Activated naive CD8-positive, alpha-beta T cell treated with anti-CD3 and anti-CD28 coated beads, Interleukin-2, amount 50 U/mL, for 24 hours (primary cell): ENCODE measurements at places on chromosomes 1 and 21.

DNA sequence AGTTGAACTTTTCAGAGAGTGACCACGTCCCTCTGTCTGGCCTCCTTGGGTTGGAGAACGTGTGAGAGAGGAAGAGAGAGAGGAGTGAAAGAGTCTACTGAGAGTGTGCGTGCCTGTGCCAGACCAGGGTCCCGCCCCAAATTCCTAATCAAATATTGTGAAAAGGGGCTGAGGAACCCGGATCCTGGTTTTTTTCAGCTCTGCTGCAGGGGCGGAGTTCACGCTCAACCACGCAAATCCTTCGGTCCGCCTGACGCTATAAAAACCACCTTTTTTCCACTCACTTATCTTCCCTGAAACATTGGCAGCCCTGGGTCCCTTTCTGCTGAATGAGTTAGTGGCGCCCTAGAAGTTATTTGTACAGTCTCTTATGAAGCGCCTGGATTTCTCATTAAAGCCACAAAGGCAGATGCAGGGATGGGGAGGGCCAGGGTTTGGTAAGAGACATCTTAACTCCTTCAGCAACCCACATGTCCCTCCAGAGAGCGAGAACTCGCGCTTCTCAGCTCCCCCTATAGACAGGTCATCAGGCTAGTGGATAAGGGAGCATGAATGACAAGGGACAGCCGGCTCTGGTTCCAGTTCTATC is at the start of gene FMOD:
FMOD (minus strand) TSS at position 86 of the 589 bp plus-strand sequence. CDS start 2,852 bp downstream, outside the sequence.
- no peak for DNase-seq

DNA sequence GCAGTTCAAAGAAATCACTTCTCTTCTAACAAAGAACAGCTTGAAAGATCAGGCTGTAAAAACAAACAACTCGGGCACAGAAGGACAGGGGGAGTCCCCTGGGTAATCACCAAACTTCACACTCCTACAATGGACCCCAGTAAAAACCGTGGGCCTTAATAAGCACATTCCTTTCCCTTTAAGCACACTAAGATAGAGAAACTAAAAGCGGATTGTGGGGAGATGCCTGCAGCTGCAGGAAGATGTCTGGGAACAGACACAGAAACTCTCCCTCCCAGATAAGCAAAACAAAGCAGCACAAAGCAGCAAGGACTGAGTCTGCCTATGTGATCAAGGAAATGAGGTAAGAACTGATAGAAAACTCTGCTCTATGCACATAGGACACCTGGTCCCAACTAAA is 37.6 kb upstream of the CTBS start:
- DNase-seq, result no peak

DNA sequence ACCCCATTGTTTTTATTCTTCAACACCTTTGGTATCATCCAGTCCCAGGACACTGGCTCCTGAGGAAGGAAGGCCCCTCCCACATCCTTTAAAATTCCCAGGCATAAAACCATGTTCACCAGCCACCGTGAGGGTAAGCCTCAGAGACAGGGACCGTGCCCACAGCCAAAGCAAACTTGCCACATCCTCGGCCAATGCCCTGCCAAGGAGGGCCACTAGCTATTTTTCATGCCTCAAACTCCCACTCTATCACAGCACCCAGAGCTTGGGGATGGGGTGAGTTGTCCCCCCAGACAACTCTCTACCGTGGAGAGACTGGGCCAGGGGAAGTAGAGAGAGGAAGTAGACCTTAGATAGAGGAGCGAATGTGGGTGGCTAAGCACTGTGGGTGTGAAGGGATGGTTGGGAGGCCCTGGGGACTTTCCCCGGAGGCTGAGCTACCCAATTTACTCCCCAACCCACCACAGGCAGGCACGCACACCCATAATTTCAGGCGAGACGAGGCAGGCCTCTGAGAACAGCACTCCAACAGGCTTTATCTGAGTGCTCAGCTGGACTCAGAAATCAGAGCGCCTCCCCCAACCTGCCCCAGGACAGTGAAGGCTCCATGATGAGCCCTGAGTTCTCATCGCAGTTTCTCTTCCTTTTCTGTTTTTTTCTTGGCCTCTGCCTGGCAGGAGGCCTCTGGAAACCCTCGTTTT is 15.9 kb upstream of the BTG2 start:
- DNase-seq, result peak; percentile 87

DNA sequence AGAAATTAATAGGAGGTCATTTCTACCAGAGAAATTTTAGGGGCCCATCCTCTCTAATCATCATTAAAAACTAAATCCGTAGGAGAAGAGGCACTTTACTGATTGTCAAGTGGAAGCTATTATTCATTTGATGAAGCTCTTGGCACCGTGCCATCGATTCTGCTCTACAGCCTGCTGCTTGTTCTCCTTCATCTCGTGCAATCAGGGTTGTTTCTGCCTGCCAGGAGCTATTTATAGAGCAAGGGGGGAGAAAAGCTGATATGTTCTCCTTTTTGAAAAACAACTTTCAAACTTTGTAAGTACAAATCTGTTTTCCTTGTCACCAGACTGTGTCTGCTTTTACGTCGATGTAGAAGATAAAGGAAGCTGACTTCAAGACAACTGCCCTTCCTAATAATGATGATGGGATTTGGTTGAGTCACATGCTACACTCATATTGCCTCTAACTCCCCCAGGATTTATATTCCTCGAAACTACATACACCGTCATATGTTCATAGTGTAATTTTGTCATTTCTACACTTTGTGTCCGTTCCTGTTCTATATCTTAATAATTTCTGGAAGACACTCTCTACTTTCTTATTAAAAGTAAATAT is 169.6 kb upstream of the LHX8 start:
- DNase-seq, result no peak

DNA sequence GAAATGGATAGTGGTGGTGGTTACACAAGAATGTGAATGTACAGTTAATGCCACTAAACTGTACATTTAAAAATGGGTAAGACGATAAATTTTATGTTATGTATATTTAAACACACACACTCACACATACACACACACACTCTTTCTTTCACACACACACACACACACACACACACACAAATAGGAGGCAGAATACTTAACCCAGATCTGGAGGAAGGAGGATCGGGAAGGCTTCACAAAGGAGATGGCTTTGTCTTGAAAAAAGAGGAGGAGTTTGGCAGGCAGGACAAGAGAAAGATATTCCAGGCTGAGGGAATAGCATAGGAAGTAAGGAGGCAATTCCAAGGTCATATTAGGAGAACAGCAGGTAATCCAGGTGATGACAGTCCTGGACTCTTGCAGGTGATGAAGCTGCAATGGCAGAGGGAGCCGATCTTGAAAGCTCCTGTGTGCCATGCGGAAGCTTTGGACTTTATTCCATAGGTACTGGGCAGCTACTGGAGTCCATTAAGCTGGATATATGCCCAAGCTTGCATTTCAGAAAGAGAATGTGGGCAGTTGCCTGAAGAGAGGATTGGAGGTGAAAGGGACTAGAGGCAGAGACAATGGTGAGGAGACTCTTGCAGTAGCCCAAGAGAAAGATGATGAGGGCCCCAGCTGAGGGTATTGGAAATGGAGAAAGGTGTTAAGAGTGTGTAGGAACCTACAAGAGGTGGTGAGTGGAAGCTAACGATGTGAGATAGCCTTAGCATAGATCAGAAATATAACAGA is 15.4 kb upstream of the LYST start:
- DNase-seq, result no peak

GRCh38 chr1:39639305-39640130 is at the start of gene HEYL:
TSS of gene HEYL (minus strand) at chr1:39639643. CDS start at chr1:39639625, 18 bp downstream.
- DNase-seq, result peak; percentile 82

GRCh38 chr1:58251430-58252073 is 295.0 kb downstream of the OMA1 start:
- no peak for DNase-seq

DNA sequence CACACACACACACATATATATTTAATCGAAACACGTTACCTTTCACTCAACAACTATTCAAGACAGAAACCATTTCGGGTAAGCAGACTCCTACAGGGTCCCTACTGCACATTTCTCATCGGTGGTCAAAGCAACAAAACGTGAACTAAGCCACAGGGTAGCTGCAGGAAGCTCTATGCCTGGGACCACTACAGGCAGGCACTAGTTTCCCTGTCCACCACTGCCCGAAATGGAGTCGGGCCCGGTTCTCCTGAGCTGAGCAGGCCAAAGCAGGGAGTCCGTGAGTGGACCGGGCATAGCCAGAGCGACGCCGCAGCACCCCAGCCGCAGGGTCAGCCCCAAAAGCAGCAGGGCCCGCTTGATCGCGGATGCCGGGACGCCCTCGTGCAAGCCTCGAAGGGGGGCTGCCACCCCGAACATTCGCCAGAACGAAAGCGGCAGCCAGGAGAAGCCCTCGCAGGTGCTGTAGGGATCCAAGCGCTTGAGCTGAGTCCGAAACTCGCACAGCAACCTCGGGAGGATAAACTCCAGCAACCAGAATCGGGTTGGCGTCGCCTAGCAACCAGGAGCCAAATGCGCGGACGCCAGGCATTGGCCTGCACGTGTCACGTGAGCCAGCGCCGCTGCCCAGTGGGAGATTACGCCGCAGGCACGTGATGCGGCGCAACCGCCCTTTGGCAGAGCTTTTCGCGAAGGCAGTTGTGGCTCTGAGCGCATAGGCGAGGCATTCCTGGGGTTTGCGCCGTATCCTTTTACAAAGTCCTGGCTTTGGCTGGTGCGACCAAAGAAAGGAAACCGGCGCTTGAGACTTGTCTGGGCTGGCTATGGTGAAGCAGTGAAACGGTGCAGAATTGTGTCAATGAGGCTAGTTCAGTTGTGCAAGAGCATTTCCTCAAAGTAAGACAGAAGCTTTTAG is 13.9 kb upstream of the DDI2 start:
- DNase-seq, result peak; percentile 91

GRCh38 chr21:39852021-39852721 is 15.1 kb upstream of the PCP4 start:
- DNase-seq, result no peak

GRCh38 chr1:86854352-86854751 is 59.6 kb downstream of the SELENOF start:
- DNase-seq, result no peak

GRCh38 chr21:31334648-31335121 is 9.4 kb downstream of the TIAM1 start:
- no peak for DNase-seq

- no peak for DNase-seq
Measured at GRCh38 chr1:65292861-65293593, 16.3 kb upstream of the DNAJC6 start.

DNA sequence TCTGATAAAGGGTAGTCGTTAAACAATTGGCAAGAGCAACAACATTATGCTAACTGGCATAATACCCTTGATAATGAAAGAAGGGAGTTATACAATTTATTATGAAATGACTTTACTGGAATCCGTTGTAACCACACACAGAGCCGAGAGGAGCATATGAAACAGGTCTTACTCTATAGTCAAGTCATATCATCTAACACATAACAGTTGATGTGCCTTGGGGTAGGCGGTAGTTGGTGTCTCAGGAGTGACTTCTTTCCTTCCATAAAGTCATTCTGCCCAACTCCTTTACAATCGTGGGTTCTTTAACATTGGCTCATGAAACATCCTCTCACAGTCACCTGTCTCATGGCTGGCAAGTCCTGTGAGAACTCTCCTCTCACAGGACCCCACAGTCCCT is 225.2 kb downstream of the LTN1 start:
- no peak for DNase-seq

DNA sequence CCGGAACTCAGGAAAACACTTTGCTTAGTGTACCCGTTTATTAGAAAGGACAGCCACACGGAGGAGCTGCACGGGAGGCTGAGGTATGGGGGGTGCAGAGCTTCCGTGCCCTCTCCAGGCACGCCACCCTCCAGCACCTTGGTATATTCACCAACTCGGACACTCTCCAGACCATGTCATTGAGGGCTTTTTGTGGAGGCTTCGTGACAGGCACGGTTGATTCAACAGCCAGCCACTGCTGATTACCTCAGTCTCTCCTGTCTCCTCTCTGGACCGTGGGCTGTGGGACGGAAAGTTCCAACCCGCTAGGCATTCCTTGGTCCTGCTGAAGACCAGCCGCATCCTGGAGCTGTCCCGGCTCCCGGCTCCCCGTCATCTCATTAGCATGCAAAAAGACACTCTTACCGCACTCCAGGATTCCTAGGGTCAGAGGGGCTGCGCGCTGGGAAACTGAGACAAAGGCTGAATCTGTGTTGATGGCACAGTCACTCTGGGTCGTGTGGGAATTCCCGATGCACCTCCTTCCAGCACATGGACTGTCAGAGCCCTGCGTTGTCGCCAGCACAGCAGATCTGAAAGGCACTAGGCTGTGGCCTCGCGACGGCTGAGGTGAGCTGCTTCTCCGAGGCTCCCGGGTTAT is 65.6 kb downstream of the PRKCZ start:
- no peak for DNase-seq

DNA sequence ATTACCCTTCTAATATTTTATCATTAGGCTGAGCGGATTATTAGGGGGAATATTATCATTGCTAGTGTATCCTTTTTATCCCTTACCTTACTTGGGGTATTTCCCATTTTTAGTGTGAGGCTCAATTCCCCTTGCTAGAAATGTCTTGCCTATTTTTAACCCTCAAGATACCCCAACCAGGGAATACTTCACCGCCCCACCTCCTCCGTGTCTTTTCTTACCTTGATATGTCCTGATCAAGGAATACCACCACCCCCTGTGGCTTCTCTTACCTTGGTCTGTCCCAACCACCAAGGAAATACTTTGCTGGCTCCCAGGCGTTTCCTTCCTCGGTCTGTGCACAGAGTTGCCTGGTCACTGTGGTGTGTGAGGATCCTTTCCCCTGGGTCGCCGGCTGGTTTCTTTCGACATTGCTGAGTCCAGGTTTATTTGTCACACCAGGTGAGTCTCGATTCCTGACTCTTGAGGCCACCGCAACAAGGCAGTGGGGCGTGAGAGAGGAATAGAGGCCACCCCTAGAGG is 57.8 kb downstream of the SERINC2 start:
- no peak for DNase-seq

DNA sequence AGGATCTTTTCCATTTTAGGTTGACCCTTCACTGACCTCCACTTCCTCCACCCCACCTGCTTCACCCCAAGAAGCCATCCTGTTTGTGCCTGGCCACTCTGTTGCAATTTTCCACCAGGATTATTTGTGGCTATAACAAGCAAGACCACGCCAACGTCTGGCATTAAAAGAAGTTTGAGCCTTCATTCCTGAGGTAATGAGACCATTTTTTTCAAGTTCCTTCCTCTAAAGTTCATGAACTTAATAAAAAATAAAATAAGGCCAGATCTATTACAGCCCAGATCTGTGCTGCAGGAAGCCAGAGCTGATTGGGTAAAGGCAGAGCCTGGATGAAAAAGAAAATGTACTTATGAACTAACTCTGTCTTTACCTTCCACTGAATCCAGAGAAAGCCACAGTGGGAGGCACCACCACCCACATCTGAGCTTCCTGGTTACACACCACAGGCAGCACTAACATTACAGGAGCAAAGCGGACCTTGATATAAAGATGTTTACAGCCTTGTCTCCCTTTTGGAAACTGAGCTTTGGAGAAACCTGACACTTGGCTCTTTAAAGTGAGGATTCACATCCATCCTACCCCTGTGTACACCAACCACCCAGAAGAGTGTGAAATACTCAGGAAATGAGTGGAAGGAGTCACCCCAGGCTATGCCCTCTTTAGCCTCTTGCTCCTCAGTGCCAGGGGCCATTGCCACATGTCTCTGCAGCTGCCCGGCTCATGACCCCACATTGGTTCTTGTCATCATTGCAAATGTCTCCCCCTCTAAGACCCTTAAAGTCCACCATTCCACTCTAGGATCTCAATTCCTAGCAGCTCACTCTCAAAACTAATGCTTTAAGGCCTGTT is 293.6 kb downstream of the PLPP3 start:
- DNase-seq, result no peak
